ENCODE measurements at places on chromosomes 1 and 21. TPM values are rescaled to one million over a fixed set of nuclear protein-coding genes. Genes with fewer than 3 reads are reported as not detected.

DARS2 gene
- 30.7 TPM for total RNA-seq

ASCL5 gene
- not detected for total RNA-seq

- no peak for DNase-seq
These were observed 77.4 kb downstream of the HLX start for GRCh38 chr1:220956501-220957232.

DNA sequence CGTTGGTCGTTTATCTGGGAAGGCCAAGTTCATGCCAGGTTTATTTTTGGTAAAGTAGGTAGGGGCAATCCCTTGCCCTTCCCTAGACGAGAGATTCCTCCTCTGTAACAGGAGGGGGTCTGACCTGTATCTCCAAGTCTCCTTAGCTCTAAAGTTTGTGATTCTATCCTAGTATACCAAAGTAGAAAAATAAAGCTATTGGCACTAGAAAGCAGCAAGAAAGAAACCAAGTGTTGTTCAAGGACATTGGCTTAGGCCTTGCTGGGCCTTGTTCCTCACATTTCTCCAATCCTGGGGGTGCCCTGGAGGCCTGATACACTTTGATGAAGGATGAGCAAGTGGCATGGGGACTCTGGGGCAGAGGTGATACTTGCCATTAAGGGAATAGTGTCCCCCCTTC lies 814 bp downstream of the MTARC2 start:
- no peak for DNase-seq

PIAS3 gene
- 12.0 TPM for total RNA-seq

OR2L2 gene
- total RNA-seq = 0.05 TPM

GRCh38 chr1:234656944-234657654 lies 47.1 kb upstream of the IRF2BP2 start:
- DNase-seq = no peak

- no peak for DNase-seq
These were observed 698 bp upstream of the NTMT2 start for GRCh38 chr1:170145061-170145460.
